OCI-M1 (cell line): ENCODE measurements at places on chromosomes 6 and 20.

- DNase-seq = no peak
Measured at GRCh38 chr6:1226277-1227099, 85.4 kb upstream of the FOXQ1 start.

GRCh38 chr6:135159531-135159930 is 21.6 kb upstream of the MYB start:
- peak; percentile 36 for DNase-seq

DNA sequence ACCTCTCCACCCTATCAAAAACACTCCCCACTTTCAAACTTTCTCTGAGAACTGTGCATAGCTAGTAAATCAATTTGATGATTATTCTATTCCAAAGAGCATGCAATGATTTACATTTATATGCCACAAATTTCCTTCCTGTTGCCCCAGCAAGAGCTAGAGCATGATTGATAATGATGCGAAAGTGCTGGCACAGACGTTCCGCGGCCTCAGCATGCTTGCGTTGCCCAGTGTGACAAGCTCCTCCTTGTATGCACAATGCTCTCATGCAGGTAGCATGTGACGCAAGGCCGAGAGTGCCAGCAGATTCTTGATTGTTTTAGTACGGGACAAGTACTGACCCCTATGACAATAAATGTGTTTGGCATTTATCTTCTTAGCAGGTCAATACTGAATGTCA is 696.3 kb upstream of the SLC35B3 start:
- DNase-seq = no peak

GRCh38 chr6:165630544-165630953 is 32.5 kb downstream of the PDE10A start:
- DNase-seq = no peak

DNA sequence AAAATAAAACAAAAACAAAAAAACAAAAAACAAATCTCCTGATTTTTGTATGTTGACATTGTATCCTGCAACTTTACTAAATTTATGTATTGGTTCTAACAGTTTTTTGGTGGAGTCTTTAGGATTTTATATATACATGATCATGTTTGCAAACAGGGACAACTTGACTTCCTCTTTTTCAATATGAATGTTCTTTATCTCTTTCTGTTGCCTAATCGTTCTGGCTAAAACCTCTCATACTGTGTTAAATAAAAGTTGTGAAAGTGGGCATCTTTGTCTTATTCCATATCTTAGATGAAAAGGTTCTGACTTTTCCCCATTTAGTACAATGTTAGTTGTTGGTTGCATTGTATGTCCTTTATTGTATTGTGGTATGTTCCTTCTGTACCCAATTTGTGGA is 261.7 kb upstream of the NOX3 start:
- DNase-seq = peak; percentile 89

- no peak for DNase-seq
Measured at GRCh38 chr20:19958219-19958618, 58.9 kb upstream of the NAA20 start.

GRCh38 chr20:52269321-52269720 is 77.7 kb upstream of the ZFP64 start:
- peak; percentile 81 for DNase-seq

DNA sequence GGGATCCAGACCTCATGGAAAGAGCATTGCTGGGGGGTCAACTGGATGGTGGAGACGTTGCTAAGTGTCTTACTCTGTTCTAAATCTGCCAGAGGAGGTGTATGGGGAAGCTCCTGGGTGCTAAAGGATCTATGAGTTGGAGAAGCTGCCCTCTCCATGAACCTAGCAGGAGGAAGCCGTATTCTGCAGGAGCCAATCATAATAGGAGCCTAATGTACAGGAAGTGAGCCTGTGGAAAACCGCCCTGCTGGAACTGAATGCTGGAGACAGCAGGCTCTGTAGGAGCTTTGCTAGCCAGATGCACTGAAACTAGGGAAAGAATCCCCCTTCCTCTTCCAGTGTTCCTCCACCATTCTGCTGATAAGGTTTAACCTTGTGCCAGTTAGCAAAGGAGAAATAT is 10.9 kb downstream of the CASP8AP2 start:
- DNase-seq = no peak

- no peak for DNase-seq
Measured at GRCh38 chr6:72716916-72717315, 95.1 kb downstream of the KCNQ5 start.

DNA sequence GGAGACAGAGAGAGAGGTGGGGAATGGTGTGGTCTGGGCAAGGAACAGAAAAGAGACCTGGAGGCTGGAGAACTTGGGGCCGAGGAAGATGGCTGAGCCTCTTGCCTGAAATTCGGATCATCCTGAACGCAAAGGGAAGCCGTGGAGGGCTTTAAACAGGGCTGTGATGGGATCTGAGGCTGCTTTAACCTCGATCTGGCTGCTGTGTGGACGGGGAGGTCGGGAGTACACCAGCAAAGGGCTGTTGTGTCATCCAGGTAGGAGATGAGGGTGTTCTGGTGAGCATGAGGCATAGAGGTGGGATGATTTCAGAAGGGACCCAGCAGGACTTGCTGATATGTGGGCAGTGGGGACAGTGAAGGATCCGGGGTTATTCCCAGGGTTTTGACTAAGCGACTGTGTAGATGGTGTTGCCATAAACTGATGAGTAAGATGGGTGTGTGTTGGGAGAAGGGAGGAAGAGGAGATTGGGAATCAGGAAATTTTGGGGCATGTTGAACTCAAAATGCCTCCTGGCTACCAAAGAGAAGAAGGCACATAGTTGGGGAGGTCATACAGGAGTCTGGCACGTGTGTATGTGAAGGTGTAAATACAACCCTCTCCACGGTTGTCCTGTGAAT is 158.5 kb downstream of the NFATC2 start:
- no peak for DNase-seq

DNA sequence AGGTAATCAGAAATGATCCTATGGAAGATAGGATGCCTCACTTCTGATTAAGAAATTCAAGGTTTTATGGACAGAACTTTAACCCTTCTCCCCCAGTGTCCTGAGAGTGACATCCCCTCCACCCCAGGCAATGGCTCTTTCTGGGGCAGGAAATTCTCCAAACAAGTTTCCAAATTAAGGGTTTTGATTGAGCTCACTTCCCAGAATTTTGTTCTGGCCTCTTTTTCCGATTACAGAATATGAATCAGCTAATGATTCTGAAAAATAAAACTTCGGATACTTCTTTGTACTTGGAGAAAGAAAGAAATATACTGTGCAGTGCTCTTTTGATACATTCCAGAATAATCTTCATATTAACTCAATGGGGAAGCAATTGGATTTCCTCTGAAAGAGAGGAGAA is 32.8 kb upstream of the TASP1 start:
- no peak for DNase-seq
